Testis (tissue), 5 donors: ENCODE measurements at places on chromosomes 11 and 22. TPM values are rescaled to one million over a fixed set of nuclear protein-coding genes. Genes with fewer than 3 reads are reported as not detected.
A peak's percentile ranks its signal among the peaks of the same experiment; 100 is the strongest.

- no peak for DNase-seq
Observed at GRCh38 chr11:88404932-88405710, 67.6 kb upstream of the CTSC start.

DNA sequence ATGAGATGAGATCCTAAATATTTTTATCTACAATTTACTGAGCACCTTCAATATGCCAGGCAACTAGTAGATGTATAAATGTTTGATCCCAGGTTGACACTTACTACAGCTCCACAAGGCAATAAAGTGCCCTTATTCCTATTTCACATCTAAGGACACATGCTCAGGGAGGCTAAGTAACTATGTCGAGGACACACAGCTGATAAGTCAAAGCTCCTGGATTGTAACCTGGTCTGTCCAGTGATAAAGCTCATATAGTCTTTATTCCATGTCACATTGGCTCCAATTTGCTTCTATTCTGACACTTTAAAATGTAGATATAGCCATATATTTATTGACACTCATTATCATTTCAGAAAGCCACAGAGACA lies 93.8 kb upstream of the BMAL1 start:
- no peak for DNase-seq

DNA sequence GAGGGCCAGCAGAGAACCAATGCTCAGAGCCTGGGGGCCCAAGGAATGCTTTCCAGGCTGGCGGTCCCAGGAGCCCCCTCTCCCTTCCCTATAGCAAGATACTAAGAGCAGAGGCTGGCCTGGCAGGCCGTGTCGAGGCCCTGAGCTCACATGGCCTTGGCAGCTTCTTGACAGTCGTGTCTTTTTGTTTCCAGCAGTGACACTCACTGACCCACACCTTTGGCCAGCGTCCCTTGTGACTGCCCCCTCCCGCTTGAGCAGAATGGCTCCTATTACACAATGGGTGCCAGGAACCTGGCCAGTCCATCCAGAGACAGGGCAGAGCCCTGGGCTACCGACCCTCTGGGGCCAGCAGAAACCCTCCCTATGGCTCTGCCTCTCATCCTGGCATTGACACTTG lies 6.4 kb upstream of the CCND1 start:
- no peak for DNase-seq

DNA sequence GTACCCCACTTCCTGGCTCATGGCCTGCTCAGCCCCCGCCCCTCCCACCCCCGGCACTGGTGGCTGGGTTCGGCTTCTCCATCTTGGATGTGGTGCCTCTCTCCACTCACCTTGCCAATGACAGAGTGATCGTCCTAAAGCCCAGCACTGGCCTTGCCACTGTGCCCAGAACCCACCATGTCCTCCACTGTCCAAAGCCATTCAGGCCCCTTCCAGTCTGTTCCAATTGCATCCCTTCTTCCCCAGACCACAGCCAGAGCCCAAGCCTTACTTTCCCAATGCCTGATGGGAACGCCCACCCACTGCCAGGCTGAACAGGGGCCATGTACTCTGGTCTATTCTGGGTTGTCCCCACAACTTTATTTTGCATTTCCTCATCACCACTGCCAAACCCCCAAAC lies 625.8 kb upstream of the B3GAT1 start:
- DNase-seq = no peak

The NRXN2 gene
- total RNA-seq = 32.6 TPM

- no peak for DNase-seq
Observed at GRCh38 chr11:6843670-6844069, 1.8 kb upstream of the OR10A5 start.

DNA sequence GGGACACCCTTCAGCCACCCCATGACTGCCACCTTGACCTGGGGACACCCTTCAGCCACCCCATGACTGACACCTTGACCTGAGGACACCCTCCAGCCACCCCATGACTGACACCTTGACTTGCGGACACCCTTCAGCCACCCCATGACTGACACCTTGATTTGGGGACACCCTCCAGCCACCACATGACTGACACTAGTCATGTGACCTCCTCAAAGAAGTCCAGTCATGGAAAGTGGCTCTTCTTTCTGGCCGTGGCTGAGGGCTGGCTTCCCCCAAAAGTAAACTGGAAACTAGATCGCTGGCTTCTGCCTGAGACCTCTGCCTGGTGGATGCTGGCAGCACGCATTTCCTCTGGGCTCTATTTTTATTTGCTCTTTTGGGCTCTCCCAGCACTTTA lies 28.4 kb downstream of the ARFGAP2 start:
- no peak for DNase-seq

The OR5B21 gene
- 0.62 TPM for total RNA-seq

The PAMR1 gene
- 0.55 TPM for total RNA-seq

The CDC42BPG gene
- total RNA-seq = 9.2 TPM

- DNase-seq = no peak
Observed at GRCh38 chr22:44906248-44906936, 103.4 kb downstream of the PHF21B start.

DNA sequence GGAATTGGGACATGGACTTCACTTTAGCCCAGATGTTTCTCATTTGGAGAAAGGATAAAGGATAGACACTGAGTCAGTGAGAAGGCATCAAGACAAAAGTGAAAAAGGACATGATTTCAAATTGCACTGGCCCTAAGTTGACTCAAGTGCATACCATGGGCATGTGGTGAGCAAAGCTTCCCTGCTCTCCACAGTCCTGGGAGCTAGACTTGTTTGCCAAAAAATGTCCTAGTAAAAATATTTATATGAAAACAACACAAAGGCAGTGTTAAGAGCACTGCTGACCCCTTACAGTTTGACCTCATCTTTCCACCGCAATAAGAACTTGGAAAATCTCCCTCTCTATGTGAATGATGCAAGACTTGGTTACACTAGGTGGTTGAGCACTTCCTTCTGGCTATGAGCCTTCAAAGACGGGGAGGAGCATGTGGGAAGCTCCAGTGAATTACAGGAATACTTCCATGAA lies 46.5 kb upstream of the FIBIN start:
- peak; percentile 26 for DNase-seq

GRCh38 chr22:48096411-48096810 lies 1334.0 kb downstream of the TBC1D22A start:
- DNase-seq = no peak

- no peak for DNase-seq
Observed at GRCh38 chr11:13924801-13925327, 37.7 kb upstream of the SPON1 start.

- DNase-seq = no peak
Observed at GRCh38 chr22:23523713-23524112, 56.4 kb downstream of the IGLL1 start.

- DNase-seq = no peak
Observed at GRCh38 chr11:132853886-132854285, 678.4 kb downstream of the OPCML start.
